CD4-positive, alpha-beta T cell treated with Interleukin-21 for 1 hour (primary cell): ENCODE measurements at places on chromosomes 4 and X.

DNA sequence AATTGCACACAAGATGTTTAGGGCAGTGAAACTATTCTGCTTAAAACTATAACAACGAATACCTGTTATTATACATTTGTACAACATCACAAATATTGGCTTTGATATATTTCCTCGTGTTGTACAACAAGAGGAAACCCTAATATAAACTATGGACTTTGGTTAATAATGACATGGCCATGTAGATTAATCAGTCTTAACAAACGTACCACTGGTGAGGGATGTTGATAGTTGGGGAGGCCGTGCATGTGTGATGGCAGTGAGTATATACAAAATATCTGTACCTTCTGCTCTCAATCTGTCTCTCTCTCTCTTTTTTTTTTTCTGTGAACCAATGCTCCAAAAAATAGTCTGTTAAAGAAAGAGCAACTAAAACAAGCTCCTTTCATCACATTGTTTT, 22.2 kb upstream of the HPGD start:
- DNase-seq, result no peak

DNA sequence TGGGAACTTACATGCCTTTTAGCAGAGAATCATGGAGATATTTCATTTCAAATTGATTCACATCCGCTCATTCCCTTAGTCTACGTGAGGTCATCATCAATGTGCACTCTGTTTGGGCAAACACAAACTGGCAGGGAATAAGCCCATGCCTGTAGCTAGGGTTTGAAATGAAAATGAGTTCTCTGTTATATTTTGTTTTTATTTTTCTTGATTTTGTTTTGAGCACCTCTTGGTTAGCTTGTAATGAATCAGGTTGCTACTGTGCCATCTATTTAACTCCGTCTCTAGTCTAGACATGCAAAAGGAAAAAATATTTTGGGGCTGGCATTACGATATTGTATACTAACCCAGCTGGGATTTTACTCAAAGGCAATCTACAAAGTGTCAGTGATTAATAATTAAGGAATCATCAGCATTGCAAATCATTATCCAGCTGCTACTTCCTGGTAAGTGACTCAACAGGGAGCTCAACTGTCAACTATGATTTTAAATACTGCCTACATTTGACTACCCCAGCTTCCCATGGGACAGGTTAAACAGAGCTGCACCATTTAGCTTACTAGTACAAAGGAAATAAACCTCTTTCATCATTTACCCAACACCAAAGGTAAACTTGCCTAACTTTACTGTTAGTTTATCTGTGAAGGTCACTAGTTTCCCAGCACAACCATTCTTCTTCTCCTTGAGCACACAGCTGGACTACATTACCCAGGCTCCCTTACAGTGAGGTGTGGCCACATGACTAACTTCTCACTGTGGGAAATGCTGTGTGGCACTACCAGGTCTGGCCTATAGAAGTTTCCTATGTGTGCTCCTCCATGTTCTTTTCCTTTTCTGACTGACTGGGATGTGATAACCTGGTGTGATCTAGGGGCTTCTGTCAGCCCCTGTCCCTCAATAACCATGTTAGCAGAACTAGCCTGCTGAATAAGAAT, 21.2 kb upstream of the TRPC5OS start:
- no peak for DNase-seq

DNA sequence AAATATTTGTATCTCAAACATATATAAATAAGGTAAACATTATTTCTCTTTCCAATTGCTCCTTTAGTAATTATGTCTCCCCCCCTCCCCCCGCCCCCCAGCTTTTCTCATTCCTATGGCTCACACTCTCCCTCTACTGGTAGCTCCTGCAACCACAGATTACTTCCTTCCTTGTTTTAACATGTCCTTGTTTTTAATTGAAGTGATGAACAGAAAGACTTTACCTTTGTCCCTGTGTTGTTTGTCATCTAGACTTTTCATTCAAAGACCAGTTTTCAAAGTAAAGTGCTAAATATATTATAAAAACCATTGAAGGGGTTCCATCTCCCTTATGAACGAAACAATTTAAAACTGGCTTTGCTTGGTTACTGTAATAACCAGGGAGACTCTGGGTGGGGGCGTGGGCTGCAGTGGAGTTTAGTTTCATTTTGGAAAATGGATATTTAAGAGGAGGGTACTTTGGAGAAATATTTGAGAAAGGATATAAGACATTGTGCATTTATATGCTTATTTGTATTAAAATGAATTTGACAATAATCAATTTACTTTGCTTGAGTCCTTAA, 352.9 kb downstream of the RAPGEF2 start:
- peak; percentile 3 for DNase-seq

DNA sequence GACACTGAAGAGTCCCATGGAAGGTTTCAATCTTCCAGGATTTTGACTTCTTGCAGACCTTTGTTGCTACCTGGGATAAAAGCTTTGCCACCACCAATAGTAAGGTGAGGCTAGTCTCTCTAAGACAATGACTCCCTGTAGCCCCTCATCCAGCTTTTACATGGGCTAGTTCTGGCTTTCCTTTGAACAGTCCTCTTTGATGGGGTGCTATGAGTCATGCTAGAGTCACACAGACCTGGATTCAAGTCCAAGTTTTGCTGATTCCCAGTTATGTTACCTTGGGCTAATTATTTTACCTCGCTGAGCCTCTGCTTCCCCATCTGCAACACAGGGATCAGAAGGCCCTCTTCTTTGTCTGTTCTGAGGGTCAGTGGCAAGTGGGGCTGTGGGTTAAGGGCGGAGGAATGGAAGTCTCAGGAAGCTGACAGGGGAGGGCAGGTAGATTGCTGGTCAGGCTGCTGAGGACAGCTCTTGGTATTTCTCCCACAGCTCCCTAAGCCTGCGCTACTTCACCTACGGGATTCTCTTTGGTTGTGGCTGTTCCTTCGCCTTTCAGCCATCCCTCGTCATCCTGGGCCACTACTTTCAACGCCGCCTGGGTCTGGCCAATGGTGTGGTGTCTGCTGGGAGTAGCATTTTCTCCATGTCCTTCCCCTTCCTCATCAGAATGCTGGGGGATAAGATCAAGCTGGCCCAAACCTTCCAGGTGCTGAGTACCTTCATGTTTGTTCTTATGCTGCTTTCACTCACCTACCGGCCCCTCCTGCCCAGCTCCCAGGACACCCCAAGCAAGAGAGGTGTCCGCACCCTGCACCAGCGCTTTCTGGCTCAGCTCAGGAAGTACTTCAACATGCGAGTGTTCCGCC, 90.3 kb downstream of the RLIM start:
- DNase-seq, result no peak

DNA sequence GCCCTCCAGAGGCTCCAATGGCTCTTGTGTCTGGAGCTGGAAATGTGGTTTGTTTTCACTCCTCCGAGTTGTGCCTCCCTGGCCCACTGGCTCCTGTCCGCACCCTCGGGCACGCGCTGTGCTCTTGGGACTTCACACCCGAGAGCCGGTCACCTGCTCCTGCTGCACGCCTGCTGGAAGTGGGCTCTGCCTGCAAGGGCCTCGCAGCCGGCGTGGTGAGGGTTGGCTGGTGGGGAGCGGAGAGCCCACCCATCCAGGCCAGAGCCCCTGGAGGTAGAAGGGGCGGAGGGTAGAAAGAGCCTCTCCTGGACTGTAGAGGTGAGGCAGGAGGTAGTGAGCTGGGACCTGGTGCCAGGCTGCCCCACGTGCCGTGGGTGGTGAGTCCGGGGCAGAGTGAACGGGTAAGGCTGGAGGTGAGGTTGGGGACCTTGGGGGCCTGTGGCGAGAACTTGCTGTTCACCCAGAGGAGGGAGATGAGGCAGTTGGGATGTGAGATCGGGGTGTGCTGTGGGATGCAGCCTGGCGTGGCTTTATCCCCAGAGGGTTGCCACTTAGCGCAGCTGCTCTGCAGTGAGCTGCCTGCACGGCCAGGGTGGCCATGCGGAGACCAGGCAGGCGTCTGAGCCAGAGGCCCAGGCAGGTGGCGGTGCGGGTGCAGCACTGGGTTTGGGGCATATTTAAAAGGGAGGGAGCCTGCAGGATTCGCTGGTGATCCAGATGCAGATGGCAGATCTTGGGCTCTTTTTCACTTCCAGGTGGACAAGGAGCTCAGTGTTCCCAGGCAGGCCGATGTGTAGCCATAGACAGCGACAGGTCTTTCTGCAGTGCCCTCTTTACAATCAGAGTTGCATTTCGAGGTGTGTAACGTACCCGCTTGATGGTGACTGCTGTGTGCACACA, 48.8 kb downstream of the PCGF3 start:
- no peak for DNase-seq

GRCh38 chr4:184979461-184980124, 38.7 kb upstream of the HELT start:
- no peak for DNase-seq

GRCh38 chr4:76582074-76582816, 147.2 kb downstream of the SHROOM3 start:
- no peak for DNase-seq

DNA sequence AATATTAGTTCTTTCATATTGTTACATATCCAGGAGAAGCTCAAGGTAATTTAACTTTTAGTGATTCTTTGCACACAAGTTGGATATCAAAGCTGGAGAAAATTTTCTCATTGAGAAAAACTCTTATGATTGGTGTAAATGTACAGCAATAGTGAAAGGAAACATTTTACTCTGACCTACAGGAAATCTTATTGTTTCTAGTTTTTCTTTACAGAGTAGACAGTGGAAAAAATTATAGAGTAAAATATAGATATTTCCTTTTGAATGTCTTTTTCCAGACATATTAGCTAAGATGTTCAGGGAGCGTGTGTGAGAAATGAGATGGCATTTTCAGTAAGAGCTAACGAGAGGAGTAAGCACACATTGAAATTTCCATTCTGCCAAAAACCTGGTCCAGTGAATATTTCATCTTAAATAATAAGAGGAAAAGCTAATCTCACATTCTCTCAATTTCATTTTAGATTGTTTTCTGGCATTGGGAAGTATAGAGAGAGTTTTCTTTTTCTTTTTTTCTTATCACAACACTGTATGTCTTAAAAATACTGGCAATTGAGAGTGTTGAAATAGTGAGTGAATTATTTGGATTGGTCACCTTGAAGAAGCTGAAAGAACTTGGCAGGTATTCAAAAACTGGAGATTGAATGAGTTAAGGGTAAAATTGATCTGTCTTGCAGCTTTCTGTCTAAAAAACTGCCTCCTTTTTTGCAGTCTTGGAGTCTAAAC, 15.6 kb upstream of the ATP8A1 start:
- DNase-seq, result no peak

DNA sequence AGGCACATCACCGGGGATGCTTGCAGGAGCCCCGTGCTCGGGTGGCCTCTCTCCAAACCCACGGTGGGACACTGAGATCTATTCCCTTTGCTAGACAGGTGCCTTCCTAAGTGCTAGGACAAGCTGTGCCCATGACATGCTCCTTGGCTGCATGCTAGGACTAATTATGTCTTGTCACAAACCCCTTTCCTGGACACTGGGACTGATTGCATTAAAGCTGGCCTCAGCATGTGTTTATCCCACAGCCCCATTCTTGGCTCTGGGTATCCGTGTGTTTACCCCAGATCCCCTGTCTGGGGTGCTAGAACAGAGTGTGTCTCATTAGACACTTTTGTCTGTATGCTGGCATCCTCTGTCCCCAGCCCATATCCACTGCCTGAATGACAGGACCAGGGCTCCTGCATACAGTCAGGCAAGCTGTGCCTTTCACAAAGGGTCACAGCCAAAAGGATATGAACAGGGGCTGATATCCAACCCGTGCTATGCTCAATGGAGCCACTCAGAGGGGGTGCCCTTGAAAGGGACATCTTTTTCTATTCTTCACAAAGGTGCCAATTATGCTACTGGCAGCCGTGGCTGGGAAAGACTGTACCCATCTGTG, 9.2 kb upstream of the IQSEC2 start:
- DNase-seq, result no peak

DNA sequence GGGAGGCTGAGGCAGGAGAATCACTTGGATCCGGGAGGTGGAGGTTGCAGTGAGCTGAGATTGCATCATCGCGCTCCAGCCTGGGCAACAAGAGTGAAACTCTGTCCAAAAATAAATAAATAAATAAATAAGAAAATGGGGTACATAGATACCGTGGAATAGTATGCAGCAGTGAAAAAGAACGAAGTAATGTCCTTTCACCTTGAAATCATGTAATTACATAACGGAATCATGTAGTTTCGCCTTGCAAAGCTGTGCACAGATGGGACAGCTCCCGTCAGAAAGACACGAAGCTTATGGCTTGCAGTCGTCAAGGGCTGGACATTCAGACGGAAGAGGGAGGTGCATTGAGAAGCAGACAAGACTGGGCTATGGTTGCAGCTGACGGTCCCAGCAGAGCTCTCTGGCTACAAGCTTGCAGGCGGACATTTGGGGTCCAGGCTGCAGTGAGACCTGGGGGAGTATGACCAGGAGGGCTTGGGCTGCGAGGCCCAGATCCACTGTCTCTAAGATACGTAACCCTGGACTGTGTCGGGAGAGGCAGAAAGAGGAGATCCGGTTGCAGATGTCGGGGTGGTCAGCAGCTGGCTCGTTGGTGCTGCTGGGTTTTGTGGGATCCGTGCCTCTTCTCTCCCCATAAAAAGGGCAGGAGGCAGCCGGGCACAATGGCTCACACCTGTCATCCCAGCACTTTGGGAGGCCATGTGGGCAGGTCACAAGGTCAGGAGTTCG, 6.2 kb upstream of the P2RY8 start:
- DNase-seq, result no peak

DNA sequence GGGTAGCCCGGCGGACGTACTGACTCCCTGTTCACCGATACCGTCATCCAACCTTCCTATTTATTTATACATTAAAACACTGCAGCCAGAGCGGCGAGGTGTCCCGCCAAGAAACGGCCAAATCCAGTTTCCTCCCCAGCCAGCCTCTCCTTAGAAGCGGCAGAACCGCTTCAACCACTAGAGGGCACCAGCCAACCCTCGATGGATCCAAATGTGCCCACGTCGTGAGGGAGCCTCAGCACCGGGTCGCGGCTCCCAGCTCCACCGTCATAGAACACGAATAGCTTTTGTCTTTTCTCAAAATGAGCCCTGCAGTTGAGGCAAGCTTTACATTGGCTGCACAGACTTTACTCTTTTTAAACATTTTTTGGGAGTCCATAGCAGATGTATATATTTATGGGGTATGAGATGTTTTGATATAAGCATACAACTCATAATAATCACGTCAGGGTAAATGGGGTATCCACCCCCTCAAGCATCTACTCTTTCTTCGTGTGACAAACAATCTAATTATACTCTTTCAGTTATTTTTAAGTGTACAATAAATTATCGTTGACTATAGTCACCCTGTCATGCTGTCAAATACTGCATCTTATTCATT, 13.0 kb upstream of the HELT start:
- DNase-seq, result peak; percentile 69

- no peak for DNase-seq
Observed at GRCh38 chrX:54043056-54043455, 1.2 kb downstream of the PHF8 start.

GRCh38 chr4:189974056-189974455, 33.4 kb downstream of the FRG1 start:
- DNase-seq, result no peak

DNA sequence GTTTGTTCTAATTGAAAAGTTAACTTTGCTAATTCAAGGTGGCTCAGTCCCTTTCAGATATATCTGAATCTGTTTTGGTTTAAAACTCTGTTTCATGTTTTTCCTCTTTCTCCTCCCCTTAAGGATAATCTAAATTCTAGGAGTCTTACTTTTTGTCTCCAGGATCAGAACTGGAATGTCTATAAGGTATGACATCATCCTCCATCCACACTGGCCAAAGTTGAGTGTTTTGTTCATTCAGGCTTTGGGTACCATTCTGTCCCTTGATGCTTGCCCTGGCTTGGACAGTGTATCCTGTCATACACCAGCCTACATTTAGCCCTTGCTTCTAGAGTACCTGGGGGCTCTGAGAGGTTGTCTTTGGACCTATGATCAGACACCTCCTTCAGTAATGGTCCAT, 56.8 kb upstream of the ANTXR2 start:
- no peak for DNase-seq
